ENCODE measurements at places on chromosomes 5 and 9.

DNA sequence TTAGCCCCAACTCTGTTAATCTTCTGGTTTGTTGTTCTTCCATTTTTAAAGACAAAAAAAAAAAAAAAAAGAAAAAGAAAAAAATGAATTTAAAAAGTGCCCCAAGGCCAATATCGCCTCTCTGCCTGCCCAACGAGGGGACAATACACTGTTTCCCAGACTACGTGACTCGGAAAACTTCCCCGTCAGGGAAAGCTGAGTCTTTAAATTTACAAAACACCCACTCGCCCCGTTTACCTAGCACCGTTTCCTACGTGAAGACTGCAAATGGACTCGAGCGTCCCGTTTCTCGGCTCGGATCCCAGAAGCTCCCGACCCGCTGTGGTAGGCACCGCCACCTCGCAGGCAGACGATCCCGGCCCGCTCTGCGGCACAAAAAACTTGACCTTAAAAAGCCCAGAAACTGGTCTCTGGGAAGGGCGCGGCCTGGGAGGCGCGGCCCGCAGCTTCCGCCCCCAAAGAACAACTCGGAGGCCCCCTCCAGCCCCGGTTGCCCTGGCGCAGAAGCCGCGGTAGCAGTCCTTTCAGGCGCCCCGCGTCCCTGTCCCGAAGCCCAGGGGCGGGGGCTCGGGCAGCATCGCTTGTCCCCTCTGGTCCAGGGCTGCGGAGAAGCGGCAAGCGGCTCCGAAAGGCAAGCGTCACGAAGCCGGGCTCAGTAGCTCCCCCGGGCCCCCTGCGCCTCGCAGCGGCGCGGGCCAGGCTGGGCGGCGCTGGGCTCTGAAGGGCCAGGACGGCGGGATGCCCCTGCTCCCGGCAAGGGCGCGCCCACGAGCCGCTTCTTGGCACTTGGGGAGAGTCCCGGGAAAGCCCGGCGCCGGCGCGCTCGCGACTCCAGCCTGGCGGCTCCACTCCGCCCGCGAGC, at the start of gene GCNT4:
Gene GCNT4 (minus strand): TSS at position 367 of the 862 bp plus-strand sequence. CDS start 22,521 bp downstream, outside the sequence.
- no peak for DNase-seq

DNA sequence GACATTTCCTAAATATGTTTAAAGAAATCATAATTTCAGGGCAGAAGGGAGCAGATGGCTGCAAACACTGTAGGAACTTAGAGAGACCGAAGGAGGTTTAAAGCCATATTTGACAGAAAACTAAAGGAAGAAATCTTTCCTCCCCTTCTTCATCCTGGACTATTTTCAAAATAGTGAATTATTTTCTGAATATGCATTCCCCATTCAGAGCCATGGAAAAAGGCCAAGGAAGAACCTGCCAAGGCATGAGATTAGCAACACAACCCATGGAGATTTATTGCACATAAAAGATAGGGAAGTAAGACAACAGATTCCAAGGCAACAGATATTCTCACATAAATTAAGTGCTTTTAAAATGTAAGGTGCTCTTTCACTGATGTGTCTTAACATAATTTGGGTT, 233.3 kb upstream of the ADAMTS16 start:
- no peak for DNase-seq

DNA sequence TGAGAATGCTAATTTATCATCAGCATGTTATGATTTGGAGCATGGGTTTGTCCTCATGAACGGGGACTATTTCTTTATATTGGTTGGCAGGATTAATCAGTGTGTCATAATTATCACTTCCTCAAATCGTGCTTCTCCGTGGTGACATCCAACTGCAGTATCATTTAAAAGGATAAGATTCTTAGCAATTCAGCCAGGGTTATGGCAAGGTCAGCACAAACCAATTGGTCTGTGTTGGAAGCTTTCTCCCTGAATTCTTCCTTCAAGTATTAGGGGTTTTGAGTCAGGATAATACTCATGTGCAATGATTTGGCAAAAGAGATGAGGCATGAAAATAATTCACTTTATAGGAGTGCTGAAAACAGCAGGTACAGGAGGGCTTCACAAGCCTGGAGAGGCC, 5.5 kb upstream of the CAMLG start:
- no peak for DNase-seq

DNA sequence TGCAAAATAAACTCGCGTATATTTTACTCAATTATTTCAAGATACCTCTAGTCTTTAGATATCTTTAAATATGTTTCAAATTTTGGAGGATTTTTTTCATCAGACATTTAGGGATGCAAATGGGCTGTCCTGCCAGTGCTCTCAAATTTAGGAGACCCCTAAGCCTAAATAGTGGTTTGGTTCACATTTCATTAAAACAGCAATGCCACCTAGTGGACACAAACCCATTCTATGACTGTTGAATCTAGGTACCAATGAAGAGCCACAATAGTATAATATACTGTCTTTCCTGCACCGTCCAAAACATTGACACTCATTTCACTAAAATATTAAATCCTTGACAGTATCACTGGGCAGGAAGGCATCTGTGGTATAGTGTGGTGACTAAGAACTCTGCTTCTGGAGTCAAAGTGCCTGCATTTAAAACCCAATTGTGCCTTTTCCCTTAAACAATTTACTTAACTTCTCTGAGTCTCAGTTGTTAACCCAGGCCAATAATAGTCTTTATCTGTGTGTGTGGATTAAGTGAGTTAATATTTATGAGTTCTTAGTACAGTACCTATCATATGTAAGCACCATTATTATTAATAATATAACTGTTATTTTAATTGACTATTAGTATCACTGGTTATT, 148.0 kb downstream of the RORB start:
- no peak for DNase-seq

- no peak for DNase-seq
These were observed 223.5 kb upstream of the TNC start for GRCh38 chr9:115341426-115341825.

GRCh38 chr5:7376871-7377270, 19.1 kb upstream of the ADCY2 start:
- DNase-seq: no peak

DNA sequence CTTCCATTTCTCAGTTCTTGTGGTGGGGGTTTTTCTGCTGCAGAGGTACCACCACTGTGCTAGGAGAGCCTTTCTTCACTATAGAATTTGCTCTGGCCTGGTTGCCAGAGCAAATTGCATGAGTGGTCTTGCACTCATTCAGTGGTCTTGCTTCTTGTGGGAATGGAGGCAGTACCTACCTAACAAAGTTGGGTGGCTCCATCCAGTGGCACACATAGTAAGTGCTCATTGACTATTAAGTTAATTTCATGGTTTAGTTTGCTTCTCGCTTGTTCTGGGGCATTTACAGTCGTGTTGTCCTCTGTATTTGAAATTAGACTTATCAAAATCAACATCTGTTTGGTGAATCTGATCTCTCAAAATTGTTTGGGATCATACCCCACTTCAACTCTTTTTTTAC, 23.0 kb downstream of the SLC28A3 start:
- DNase-seq: no peak

DNA sequence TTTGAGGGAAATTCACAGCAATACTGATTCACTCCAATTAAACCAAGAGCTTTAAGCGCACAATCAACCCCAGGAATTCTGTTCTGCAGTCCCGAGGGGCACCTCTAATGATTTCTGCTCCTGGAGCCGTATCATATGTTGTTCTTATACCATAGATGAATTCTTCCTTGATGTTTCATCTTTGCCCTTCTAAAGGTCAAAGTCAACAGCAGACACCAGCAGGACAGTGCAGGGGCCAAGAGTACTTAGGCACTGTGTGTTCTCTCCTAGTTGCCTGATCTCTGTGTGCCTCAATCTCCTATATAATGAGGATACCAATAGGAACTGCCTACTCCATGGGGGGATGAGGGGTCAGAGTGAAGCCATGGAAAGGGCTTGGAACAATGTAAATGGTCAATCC, 16.5 kb downstream of the EPB41L4B start:
- DNase-seq: no peak

DNA sequence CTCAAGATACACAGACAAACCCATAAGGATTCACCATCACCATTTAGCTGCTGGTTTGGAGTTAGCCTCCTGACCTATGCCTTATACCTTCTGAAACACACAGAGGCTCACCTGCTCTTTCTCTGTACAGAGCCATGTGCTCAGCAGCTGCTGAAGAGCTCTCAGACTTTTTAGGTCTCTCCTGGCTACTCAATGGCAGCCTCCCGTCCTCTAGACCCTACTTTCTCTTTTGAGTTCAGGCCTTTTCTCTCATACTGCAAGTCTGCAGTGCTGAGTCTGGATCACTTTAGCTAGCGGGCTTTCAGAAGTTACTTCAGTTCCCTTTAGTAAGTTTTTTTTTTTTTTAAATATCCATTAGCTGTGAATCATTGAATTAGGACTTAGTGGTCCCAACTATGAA, 25.7 kb downstream of the LVRN start:
- no peak for DNase-seq

DNA sequence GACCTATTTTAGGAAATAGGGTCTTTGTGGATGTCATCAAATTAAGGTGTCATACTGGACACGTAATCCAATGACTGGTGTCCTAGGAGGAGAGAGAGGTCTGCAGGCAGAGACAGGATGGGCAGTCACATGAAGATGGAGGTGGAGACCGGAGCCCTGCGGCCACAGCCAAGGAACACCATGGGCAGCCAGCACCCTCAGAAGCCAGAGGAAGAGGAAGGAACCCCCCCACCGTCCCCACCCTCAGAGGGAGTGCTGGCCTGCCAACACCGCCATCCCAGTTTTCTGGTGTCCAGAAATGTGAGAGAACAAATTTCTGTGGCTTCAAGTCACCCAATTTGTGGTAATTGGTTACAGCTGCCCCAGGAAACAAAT, 88.3 kb downstream of the NSUN2 start:
- DNase-seq: no peak

- no peak for DNase-seq
These were observed 41.2 kb upstream of the ZNF300 start for GRCh38 chr5:150945947-150946346.

DNA sequence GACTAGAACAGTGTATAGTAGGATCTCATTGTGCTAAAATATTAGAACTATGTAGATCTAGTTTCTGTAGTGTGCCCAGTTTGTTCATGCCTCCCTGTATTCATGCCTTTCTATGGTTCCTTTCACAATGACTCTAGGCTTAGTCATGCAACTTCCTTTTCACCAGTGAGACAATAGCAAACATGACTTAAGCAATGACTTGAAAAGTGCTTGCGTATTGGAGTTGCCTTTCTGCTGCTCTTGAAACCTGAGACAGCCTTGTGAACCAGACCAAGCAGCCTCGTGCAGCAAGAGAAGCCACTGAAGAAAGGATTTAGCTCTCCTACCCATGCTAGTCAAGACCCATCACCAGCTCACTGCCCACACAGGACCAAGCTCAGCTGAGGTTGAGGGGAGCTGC, 294.5 kb upstream of the TAS2R1 start:
- DNase-seq: no peak

DNA sequence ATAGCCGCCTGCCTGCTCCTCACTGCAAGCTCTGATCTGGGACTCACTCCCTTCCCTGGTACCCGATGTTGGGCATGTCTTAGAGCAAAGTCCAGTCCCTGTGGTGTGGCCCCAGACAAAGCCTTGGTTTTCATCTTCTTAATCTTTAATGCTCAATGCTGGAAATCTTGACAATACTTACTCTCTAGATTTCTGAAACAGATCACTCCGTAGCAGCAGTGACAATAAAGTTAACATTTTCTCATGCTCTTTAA, 260.2 kb upstream of the IRX2 start:
- no peak for DNase-seq

DNA sequence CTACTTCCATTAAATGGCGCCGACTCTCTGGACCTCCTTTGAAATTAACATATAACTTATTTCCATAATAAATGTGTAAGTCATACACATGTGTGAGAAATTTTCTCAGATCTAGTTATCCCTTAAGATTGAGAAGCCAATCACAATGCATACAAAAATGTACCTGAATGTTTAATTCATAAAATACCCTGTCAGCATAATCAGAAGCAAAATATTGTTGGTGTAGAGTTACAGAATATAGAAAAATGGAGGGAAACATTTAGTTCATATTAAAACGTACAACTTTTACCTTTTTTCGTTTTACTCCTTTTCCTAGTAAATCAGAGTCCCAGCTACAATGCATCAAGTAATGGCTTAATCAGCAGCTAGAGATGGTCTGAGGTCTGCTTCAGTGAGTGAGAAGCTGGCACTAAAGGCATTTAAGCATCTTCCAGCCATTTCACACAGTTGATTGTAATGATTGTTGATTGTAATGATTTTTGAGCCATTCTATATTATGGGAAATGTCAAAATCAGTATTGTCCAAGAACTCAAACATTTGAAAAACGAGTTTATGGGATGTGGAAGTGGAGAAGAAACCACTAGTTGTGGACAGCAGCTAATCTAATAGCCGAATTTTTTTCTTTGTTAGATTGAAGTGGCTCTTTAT, 81.8 kb downstream of the ANXA1 start:
- no peak for DNase-seq

- no peak for DNase-seq
These were observed 234.2 kb upstream of the PPP1R2B start for GRCh38 chr5:156615901-156616300.

GRCh38 chr5:81838307-81838906, 87.5 kb upstream of the SSBP2 start:
- peak; percentile 47 for DNase-seq

DNA sequence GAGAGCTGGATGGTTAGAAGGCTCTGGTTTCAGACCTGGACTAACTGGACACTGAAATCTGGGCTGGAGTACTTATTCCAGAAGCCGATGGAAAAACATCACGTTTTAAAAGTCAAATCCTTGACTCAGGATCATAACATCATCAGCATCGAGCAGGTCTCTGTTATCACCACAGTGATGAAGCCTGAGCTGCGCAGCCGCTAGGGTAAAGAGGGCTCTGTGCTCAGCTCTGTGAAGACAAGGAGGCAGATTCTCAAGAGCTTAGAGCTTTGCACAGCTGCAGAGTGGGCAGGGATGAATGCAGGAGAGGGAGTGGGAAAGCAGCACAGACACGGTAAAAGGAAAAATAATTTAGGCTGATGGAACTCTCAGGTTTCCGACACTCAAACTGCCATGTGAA, 208.8 kb upstream of the TAS2R1 start:
- DNase-seq: no peak

DNA sequence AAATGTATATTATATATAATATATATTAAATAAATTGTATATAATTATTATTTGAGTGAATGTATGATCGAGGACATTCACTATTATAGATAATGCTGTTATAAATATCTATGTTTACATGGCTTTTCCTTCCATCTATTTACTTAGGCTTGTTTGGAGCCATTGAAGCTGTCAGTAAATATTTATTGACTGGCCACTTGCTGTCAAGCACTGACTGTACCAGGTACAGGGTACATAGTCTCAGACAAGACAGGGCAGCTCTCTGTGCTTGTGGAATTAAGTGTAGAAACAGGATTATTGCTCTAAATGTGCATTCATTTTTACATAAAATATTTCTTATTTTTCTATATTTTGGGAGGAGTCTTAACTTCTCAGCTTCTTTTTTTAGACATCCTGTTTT, 16.4 kb downstream of the FAXDC2 start:
- DNase-seq: peak; percentile 43

DNA sequence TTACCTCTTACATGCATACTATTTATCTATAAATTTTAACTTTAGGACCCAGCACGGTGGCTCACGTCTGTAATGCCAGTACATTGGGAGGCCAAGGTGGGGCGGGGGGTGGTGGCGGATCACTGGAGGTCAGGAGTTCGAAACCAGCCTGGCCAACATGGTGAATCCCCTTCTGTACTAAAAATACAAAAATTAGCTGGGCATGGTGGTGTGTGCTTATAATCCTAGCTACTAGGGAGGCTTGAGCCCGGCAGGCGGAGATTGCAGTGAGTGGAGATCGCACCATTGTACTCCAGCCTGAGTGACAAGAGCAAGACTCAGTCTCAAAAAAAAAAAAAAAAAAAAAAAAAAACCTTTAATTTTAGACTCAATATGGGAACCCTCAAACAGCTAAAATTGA, 1582.6 kb upstream of the NUDT12 start:
- DNase-seq: no peak

Measured in hematopoietic multipotent progenitor cell treated with erythropoietin and hydrocortisone succinate and interleukin-3 and kit ligand, for 15 days (in vitro differentiated cells).